ENCODE measurements at places on chromosomes 5 and 9.

GRCh38 chr9:115300874-115301273, 182.9 kb upstream of the TNC start:
- no peak for DNase-seq

DNA sequence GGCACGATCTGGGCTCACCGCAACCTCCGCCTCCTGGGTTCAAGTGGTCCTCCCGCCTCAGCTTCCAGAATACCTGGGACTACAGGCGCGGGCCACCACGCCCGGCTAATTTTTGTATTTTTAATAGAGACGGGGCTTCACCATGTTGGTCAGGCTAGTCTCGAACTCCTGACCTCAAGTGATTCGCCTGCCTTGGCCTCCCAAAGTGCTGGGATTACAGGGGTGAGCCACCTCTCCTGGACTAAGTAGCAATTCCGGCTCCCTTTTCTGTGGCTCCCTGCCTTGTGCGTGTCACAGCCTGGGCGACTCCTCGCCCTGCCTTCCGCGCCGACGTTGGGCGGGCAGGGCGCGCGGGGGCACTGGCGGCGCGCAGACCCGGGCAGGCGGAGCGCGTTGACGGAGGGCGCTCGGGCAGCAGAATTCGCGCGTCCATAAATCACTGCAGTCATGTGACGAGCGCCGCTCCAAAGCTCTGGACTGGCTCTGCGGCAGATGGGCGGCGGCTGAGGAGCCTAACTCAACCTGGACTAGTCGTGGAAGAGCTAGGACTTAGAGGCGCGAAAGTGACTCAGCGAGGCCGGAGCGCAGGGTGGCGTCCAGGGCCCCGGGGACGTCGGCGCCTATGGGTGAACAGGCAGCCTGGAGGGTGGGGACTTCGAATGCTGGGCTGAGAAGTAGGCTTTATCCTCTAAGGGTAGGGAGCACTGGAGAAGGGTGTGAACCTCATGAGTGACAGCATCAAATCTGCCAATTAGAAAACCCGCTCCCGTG, 1.4 kb upstream of the CIZ1 start:
- peak; percentile 57 for DNase-seq

DNA sequence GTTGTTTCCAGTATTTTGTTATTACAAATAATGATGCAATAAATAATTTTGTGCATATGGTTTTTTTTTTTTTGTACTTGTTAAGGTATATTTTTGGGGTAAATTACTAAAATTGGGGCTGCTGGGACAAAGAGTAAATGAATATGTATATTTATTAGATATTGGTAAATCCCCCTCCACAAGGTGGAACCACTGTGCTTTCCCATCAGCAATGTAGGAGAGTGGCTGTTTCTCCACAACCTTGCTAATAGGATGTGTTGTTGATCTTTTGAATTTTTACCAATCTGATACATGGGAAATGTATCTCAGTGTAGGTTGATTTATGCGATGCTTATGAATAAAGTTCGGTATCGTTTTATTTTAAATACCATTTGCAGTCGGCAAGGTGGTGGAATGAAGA, 118.1 kb downstream of the TRPM3 start:
- no peak for DNase-seq

DNA sequence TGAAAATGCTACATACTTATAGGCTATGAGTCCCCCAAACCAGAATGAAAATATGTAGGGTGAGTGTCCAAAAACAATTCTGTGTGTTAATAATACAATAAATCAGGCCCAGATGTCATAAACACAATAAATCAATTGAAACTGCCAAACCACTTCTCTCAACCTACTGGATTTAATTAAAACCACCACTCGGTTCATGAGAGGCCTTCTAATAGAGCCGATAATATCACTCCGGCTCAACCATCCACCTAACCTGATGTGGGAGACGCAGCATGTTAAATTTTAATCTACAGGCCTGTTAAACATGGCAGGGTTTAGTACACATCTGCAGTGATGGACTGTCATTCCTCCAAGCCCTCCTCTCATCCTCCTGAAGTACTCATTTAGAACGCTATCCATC, 734.5 kb upstream of the ZNF608 start:
- no peak for DNase-seq

- no peak for DNase-seq
These were observed 347.4 kb downstream of the PSAT1 start for GRCh38 chr9:78644359-78644758.

GRCh38 chr9:86052556-86053468, 46.5 kb downstream of the GOLM1 start:
- DNase-seq: no peak

DNA sequence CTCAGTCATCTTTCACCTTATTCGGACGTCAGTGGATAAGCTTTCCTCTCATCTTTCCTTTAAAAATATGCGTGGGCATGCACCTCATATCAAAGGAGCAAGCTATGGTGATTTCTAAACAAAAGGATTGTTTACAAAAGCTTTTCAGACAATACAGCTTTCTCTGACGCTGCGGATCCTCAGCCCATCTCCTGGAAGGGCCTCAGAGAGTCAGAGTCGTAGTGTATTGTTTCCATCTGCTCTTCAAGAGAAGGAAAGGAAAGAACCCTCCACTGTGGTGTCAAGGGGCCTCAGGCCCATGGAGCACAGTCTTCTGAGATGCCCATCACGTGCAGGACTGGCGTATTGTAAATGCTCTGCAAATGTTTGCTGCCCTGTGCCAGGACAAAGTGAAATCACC, 163.4 kb upstream of the MAP1B start:
- no peak for DNase-seq

DNA sequence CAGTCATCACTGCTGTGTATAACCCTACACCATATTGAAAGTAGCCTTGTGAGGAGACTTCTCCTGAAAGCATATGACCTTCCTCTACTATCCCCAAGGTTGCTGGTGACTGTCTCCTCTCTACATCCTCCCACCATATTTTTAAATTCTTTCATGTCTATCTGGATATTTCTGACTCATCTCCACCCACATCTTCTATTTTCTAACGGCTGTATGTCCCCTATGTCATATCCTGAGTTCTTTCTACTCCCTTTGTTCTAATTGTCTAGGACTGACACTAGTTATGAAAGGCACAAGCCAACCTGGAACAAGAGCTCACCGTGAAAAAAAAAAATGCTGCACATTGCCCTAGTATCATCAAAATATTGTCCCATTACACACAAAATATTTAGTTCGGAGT, 218.3 kb upstream of the ZNF462 start:
- no peak for DNase-seq

DNA sequence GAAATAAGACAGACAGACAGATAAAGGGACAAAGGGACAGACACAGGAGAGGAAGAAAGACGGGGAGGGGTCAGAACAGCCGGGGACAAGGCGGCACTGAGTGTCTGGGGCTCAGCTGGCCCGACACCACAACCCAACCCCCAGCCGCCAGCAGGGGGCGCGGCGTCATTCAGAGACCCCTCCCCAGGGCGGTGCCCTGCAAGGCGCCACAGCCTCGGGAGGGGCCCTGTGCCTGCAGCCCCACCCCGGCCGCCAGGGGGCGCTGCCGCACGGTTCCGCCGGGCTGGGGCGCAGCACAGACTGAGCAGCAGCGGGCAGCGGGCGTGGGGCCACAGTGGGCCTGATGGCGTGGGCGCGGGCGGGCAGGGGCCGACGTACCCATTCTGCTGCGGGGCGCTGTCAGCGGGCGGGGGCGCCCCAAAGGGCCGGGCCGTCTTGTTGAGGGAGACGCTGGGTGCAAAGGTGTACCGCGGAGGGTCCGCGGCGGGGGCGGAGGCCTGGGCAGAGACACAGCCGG, 5.9 kb downstream of the PDLIM7 start:
- no peak for DNase-seq

DNA sequence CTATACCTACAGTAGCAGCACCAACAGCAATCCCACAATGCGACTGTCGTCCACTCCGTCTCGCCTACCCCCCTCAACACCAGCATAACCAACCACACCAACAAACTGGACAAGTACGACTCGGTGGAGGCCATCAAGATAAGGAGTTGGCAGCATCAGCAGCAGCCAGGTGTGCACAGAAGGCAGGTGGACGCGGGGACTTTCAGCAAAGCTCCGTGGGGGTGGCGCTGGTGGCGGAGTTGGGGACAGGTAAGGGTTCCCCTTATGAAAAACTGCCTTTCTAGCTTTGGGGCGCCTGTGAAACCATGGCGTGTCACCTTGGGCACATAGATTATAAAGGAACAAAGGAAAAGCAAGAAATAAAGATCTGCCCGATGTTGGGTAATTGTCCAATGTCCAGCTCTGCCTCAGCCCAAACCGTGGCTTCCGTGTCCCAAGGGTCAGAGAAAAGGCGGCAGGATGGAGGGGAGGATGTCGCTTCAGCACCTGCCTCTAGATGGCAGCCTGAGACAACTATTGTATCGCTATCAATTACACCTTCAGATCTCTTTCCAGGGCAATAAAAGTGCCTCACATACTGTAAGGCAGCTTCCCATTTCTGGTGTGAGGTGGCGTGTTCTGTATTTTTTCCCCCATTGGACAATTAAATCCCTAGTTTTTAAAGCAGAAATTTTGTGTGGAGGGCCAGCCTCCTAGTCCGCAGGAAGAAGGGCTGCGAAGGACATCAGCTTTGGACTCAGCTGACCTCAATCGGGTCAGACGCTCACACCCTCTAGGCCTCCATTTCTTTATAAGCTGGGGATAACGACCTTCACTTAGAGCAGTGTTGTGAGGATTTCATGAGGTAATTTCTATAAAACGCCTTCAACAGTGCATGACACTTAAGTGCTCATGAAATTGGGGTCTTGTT, 58.8 kb downstream of the MTRR start:
- DNase-seq: no peak

- DNase-seq: no peak
These were observed 111.2 kb upstream of the IL12B start for GRCh38 chr5:159441441-159441840.

GRCh38 chr5:38554403-38554802, 2.0 kb downstream of the LIFR start:
- DNase-seq: no peak

GRCh38 chr5:118857700-118858099, 130.6 kb downstream of the DTWD2 start:
- DNase-seq: no peak

DNA sequence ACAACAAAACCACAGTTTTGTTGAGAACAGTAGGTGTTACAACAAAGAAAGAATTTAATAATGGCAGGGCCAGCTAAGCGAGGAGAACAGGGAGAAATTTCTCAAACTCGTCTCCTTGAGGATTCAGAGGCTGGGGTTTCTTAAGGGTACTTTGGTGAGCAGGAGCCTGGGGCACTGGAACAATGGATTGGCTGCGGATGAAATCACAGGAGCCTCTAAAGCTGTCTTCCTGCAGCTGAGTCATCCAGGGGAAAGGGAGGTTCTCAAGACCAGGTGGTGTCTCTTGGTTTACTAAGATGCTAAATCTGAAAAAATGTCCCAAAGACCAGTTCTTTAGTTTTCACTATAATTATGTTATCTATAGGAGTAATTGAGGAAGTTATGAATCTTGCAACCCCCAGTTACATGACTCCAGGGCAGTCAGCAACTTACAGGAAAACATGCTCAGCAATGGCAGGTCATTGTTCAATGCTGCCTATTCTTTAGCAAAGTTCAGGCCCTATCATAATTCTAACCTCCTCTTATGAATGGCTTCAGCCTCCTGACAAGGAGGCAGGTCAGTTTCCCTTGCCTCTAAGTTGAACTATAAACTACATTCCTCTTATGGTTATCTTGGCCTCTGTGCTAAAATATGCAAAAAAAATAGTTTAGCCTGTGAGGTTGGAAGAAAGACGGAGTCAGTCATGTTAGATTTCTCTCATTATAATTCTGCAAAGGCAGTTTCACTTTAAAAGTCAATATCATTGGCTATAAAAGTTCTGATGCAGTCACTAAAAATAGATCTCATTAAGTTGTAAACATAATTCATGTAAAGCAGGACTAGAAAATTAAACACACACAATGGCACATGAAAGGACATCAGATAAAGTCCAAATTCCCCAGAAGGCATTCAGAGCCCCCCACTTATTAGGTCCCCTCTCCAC, 63.3 kb upstream of the CKS2 start:
- DNase-seq: no peak

DNA sequence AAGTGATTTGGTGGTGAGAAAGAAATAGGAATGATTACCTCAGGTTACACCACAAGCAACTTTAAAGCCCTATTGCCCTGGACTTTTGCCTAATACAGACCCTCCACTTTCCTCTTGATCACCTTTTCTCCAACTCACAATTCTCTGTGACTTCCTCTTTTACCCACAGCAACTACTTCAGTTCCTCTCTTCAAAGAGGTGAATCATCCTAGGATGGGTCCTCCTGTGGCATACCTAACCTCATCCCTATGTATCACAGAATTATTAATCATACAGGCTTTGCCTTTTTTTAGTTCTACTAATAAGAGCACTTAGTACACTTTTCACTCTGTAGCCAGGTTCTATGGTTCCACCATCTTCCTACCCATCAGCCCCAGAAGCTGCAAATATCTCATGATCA, 19.6 kb upstream of the INSL6 start:
- no peak for DNase-seq

GRCh38 chr9:89498852-89499480, 1.1 kb upstream of the SEMA4D start:
- DNase-seq: no peak

- DNase-seq: no peak
These were observed 126.3 kb upstream of the ELL2 start for GRCh38 chr5:96087939-96088338.

Data from cerebellar nuclear complex (tissue), 1 donor.